ENCODE measurements at places on chromosomes 2 and 18. TPM values are rescaled to one million over a fixed set of nuclear protein-coding genes. Genes with fewer than 3 reads are reported as not detected.

NPPC gene
- 0.07 TPM for total RNA-seq

PROKR1 gene
- not detected for total RNA-seq

TMEM247 gene
- not detected for total RNA-seq

CRYGC gene
- total RNA-seq, result not detected

All from smooth muscle cell of the pulmonary artery (primary cell).